ENCODE measurements at places on chromosomes 12 and 14.

DNA sequence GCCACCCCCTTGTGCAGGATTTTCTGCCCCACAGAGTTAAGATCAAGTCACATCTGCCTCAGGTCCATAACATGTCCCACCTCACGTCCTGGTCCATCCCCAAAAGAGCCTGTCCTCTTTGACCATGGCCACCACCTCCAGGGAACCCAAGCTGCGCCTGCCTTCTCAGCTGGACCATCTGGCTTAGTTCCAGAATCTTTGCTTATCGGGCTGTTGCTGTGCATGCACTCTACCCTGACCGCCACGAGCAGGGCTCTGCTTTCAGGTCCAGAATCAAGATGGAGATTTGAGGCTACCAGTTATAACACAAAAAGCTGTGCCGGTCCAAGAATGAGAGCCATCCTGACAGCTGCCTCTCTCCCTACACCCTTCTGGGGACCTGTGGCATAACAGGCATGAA lies 326.7 kb downstream of the DPF3 start:
- DNase-seq = no peak

DNA sequence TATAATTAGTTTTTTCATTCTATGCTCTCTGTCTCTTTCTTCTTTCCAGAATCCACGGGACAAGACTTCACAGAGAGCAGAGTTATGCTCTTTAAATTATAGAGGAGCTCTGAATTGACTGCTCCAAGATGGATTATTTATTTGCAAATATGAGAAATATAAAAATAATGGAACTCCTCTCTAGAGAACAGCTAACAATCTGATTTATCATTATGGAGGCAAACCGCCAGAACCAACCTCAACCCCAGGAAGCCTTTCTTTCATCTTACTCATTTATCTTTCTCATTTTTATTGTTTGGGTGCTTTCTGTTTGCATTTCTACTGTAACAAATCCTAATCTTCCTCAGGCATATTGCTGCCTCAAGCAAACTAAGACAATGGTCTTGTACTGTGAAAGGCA lies 216.5 kb downstream of the C12orf50 start:
- DNase-seq = no peak

GRCh38 chr12:119780786-119781434 lies 96.2 kb downstream of the CIT start:
- no peak for DNase-seq

GRCh38 chr12:1781772-1782171 lies 38.6 kb upstream of the LRTM2 start:
- no peak for DNase-seq

DNA sequence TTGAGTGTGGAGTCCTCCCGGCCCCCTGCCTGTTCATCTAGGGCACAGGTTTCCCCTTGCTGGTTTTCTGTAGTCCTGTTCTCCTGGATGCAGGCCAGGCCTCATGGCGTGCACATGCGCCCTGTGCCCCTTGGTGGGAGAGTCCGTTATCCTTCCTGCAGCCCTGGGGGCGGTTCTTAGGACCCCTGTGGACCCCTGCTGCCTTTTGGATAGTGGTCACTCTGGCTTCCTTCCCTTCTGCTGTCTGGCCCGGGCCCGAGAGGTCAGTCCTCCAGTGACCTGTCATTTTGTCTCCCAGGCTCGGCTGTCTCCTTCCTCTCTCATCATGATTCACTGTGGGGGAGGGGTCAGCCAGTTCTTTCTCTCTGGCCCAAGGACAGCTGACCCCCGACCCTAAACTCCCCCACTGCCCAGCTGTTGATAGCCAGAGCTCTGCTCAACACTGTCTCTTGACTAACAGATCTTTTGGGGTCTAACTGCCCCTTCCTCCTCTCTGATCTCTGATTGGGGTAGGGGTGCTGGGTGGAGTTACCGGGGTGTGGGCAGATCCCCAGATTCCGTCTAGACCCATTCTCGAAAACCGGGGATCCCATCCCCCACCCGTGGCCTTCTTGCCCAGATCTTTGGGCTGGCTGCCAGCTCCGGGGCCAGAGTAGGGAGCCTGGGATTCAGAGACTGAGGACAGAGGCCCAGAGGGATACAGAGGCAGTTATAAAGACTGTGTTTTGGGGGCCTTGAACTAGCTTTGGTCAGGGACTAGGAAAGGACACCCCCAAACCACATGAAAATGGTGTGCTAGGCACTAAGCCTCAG lies 7.0 kb downstream of the CCND2 start:
- DNase-seq = no peak

- DNase-seq = no peak
These were observed 59.2 kb downstream of the CCNK start for GRCh38 chr14:99540196-99541032.

- no peak for DNase-seq
These were observed 26.2 kb downstream of the AVPR1A start for GRCh38 chr12:63124778-63125177.

- DNase-seq = no peak
These were observed 17.2 kb downstream of the CLEC2B start for GRCh38 chr12:9851927-9852326.

DNA sequence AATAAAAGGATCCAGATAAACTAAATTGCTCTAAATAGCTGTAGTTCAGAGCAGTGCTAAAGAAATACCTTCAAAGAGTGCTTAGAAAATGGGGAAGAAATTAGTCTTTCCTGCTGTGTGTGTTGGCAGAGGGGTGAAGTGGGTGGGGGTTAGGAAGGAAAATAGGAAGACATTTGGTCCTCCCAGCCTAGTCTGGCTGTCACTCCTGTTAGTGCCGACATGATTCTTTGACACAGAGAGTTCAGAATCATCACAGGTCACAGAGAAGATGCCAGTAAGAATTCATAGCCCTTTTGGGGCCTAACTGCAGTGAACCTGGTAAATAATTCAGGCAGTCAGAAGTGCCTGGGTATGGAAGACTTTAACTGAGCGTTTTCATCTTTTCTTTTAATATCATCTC lies 74.8 kb downstream of the FLRT2 start:
- DNase-seq = no peak

DNA sequence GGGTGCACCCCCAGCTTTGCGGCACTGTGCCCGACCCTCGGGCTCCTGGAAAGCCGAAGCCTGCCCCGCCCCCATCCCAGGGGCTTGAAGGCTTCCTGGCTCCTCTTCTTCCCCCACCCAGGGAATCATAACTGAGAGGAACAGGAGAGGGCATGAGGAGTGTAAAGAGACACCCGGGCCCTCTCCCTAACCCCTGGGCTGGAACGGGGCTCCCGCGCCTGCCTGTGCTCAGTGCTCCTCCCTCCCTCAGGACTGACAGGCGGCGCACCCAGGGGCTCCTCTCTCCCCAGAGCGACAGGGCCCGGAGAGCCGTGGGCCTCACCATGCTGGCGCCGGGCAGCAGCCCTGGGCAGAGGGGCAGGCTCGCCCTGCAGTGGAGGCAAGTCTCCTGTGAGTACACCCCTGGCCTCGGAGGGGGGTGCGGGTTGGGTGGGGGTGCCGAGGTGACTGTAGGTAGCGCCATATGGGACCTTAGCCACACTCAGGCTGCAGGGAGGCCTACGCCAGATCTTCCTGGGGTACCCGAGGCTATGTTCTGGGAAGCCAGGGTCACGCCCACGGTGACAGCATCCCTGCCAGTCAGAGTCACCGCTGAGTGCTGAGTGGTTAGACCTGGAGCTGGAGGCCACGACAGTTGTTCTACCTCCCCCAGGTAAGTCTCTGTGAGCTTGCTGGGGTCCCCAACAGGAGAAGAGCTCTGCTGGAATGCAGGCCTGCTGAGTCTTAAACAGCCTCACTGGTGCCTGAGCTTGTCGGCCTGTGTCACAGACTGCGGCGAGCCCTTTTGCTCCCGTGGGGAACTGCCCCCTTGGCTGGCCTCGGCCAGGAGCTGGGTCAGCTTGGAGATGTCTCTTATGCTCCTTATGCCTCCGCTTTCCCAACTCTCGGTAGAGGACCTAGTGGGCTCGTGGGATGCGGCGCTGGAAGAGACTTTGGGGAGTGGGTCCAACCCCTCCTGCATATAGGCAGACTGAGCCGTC lies 7.8 kb downstream of the LRTM2 start:
- DNase-seq = no peak
